ENCODE measurements at places on chromosomes 5 and 9.

DNA sequence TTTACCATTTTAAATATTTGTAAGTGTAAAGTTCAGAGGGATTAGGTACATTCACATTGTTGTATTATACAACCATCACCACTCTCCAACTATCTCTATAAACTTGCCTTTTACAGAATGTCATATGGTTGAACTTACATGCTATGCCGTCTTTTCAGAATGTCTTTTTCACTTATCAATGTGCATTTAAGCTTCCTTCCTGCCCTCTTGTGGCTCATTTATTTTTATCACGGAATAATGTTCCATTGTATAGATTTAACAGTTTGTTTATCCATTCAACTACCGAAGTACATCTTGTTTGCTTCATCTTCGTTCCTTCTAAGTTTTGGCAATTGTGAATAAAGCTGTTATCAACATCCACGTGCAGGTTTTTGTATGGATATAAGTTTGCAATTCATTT is 133.3 kb upstream of the C6 start:
- DNase-seq, result no peak

GRCh38 chr5:96377597-96377996 is 55.5 kb downstream of the PCSK1 start:
- DNase-seq, result no peak

DNA sequence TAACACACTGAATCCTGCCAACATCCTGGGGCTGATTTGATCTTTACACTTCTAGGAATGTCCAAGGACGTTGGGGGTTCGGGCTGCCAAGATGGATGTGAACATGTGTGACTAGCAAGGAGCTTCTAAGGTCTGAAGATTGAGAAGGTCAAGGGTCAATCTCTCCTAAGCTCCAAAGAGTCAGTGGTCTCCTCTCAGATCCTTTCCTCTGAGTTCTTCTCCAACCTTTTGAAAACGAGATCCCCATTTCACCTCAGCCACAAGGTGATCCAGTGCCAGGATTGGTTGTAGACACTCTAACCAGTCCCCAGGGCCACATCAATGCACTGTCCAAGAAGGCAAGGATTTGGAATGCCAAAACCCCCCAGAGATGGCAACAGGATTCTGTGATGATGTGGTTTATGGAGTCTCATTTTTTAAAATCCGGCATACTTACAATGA is 266.8 kb downstream of the NDUFS4 start:
- DNase-seq, result no peak

DNA sequence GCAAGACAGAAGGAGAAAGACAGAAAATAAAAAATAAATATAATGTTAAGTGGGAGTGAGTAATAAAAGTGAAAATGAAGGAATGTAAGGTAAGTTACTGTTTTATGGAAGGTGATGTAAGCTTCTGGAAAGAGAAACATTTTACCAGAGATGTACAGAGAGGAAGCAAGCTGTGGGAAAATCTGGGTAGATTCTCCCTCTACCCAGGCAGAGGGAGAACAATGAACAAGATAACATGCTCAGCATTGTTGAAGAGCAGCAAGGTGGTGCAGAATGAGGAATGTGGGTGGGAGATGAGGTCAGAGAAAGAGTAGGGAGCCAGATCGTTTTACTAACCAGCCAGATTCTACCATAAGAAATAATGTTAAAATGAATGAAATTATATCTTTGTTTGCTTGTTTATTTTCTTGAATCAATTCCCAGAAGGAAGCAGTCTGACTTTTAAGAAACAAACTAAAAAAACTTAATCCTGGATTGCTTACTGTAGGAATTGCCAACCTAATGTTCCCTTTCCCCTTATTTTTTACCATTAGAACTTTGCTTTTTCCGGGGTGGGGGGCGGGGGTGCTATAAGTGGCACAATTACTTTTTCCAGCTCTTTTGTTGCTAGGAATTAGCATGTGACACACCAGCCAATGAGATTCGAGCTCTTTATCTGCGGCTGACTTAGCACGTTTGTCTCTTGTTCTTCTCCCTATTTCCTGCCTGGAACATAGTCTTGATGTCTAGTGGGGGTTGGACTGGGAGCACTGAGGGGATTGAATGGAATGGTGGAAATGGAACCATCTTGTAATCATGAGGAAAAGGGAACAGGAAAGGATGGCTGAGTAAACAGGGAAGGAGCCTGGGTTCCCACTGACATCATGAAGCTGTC is 356.7 kb downstream of the TMEM167A start:
- DNase-seq, result peak; percentile 7

GRCh38 chr5:15002791-15003190 is 131.2 kb upstream of the ANKH start:
- no peak for DNase-seq

DNA sequence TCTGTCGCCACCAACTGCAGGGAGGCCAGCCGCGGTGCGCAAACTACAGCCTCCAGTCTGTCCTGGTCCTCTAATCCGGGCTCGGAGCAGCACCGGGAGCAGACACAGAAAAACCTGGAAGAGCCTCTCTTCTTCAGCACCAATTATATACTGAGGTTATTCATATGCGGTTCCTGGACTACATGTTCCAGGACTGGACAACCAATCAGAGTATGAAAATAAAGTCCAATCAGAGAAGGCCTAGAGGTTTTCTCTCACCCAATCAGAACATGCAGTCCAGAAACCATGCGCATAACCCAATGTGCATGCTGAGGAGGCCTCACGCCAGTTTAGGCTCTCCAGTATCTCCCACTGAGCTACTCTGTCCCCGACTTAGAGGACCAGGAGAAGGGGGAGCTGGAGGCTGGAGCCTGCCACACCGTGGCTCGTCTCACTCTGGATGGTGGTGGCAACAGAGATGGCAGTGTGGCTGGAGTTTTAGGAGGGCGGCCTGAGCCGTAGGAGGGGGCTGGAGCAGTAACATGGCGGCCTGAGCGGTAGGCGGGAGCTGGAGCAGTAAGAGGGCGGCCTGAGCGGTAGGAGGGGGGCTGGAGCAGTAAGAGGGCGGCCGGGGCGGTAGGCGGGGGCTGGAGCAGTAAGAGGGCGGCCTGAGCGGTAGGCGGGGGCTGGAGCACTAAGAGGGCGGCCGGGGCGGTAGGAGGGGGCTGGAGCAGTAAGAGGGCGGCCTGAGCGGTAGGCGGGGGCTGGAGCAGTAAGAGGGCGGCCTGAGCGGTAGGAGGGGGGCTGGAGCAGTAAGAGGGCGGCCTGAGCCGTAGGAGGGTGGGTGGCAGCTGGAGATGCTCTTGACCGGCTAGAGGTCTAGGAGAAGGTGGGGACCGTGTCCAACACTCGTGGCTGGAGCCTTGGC is 20.4 kb upstream of the TRIM52 start:
- peak; percentile 72 for DNase-seq

- peak; percentile 6 for DNase-seq
These were observed 38.5 kb downstream of the ABITRAM start for GRCh38 chr9:108972626-108973209.

GRCh38 chr5:111511831-111512374 is 432 bp downstream of the STARD4 start:
- DNase-seq, result no peak

DNA sequence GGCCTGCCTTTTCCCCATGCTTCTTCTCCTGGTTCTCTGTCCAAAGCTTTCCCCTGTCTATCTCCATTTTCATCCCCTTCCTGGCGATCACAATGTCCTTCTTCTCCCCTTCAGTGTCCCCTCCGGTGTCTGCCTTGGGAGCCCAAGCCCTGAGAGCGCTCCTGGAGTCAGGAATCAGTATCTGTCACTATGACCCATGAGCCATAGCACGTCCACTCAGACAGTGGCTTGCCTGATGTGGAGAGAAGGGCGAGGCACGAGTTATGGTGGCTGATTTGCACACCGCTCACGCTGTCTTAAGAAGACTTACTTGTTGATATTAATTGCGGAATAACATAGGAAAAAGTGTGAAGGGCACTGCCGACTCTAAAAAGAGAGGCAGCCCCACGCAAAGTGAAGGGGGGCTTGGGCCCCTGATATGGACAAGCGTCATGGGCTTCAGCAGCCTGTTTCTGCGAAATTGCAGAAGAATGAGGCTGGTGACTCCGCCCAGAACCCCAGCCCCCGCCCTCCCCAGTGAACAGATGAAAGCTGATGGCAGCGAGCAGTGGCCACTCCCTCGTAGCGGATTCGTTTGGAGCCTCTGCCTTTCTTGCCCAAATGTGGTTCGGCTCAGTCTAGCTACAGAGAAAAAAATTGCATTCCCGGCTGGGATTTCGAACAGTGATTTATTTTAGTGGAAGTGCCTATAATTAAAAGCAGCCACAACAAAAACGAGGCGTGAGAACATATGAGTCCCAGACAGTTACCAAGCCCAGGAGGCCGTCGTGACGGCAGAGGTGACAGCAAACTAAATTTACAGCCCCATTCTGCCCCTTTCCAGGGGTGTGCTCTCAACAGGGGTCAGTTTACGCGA is 149.8 kb downstream of the ICE1 start:
- peak; percentile 28 for DNase-seq

GRCh38 chr5:128836571-128836970 is 128.7 kb upstream of the SLC27A6 start:
- no peak for DNase-seq

GRCh38 chr5:150780816-150781221 is 2.3 kb downstream of the SMIM3 start:
- peak; percentile 82 for DNase-seq

GRCh38 chr9:112194969-112195431 is 19.9 kb upstream of the SUSD1 start:
- no peak for DNase-seq

GRCh38 chr9:4297151-4297785 is 2.6 kb downstream of the GLIS3 start:
- DNase-seq, result peak; percentile 71

DNA sequence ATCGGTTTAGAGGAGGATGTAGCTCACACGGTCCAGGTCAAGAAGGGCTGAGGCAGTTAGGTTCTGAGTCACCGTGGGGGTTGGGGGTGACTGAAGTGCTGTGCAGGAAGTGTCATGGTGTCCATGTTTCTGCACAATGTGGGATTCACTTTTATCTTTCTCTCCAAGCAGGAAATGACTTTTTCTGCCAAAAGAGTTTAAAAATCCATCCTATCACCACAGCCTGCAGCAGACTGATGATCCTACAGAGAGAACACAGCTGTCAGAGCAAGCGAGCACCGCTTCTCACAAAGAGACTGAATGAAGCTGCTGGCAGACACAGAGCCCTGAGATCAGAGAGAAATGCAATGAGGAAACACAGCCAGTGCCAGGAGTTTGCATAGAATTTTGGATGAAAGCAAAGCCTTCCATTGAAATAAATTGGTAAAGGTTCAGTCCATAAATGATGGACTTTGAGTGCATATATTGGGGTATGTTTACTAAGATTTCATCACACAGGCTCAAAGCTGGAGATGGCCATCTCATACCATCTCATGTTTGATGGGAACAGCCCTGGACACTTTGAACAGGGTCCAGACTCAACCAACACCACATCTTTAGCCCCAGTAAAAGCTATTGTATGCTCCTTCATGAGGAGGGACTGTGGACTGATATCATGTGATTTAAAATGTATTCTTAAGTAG is 213.9 kb upstream of the FBXL7 start:
- peak; percentile 83 for DNase-seq

DNA sequence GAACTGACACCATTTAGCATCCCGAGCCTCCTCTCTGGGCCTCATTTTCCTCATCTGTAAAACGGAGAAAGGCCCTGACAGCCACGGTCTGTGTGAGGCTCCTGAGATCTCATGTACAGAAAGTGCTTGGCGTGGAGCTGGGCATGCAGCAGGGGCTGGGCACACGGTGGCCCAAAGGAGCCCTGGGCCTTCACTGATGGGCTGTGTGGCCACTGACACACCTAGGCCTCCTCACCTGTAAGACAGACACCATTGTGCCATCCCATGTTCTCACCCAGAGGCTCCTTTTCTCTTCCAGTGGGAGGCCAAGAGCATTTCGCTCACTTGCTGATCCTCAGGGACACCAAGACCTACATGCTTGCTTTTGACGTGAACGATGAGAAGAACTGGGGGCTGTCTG is 1.6 kb downstream of the ORM1 start:
- no peak for DNase-seq

DNA sequence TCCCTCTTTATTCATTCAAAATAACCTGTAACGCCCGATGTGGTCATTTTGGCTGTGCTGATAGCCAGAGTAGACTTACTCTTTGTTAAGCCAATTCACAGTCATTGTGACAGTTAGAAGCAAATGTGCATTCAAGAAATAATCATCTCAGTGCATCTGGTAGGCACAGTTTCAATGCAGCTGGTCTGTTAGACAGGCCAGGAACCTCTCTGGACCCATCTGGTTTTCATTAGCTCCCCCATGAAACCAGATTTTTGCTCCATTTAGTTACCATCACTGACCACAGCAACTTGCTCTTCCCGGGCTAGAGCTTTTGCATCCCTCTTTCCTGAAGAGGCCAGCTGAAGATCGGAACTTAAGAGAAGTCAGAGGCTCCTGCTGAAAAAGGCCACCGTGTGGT is 284.2 kb downstream of the NSG2 start:
- DNase-seq, result no peak

DNA sequence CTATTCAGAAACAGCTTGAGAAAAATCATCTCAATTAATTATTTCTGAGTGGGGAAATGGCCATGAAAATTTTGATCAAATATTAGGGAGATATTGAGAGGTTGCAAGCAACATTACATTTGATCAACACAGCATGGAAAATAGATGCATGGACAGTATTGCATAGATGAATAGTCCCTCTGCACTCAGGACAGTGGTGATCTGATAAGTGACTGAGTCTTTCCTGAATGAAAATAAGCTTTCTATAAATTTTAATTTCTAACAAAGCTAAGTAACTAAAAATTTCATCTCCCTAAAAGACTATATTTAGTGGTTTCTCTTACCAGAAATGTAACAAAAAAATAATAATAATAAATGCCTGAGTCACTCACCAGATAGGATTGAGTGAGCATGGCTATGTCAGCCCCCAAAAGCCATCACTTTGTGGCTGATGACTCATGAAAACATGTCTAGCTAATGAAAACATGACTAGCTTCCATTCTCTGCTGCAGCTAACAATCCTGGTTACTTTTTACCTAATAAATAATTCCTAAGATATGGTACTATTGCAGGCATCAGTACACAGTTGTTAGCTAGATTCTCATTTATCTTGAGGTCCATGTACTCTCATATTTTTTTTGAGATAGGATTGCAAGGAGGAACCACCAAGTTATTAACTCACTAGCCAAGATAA is 1294.8 kb upstream of the ACO1 start:
- DNase-seq, result peak; percentile 8

DNA sequence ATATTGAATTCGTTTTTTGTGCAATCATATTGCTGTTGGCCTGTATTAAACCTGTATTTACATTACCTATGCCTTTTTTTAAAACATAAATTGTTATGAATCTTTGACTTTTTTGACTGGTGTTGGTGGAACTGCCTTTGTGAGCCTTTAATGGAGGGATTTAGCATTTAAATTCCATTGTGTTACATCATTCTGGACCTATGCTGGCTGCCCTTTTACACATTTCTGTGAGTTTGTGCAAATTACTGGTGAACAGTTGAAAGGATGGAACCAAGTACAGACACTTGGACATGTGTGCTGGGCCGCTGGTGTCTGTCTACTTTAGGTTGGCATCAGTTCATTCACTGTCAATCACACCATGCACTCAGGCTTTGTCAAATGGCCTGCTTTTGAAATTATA is 3.4 kb downstream of the SNX18 start:
- no peak for DNase-seq

GRCh38 chr5:158492841-158493242 is 606.9 kb downstream of the EBF1 start:
- peak; percentile 21 for DNase-seq

- DNase-seq, result no peak
These were observed 46.7 kb downstream of the RCL1 start for GRCh38 chr9:4839470-4839912.

GRCh38 chr5:28286566-28286965 is 1248.2 kb upstream of the CDH9 start:
- no peak for DNase-seq
